ENCODE measurements at places on chromosomes 6 and 20.

- DNase-seq = peak; percentile 48
Measured at GRCh38 chr6:157982102-157982562, 469 bp downstream of the SYNJ2 start.

DNA sequence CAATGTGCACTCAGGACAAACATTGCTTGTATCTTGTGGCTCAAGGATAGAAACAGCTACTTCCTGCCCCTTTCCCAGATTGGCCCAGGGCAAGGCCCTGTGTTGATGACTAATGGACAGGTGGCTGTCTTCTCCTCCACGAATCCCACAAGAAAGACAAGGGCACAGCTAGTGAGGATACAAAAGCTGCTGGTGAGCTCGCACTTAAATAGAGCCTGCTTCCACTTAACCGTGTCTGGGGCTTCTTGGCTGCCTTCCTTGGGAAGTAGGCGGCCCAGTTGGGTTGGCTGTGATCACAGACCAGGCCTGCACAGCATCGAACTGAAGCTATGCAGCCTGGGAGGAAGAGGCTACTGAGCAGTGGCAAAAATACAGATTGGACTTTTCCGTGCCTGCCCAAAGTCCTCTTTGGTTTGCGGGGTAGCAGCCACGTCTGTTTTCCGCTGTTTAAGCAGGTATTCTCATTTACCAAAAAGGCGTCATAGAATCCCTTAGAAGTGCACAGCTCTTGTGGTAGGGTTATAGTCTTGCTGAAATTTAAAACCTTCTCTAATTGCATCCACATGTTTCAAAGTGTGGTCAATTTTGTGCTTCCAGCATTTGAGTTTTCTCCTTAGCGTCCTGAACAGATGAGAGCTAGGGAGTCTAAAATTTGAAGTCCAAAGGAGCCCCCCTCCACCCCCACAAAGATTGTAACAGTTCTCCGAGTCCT lies 23.0 kb upstream of the NAA20 start:
- DNase-seq = no peak

GRCh38 chr6:42259841-42260395 lies 42.3 kb upstream of the MRPS10 start:
- DNase-seq = no peak

- DNase-seq = peak; percentile 48
Measured at GRCh38 chr6:144008120-144008811, at the start of gene PLAGL1. Gene PLAGL1 (minus strand): TSS chr6:144008259. CDS start chr6:143948136, 60,123 bp downstream.

GRCh38 chr20:45266977-45267376 lies 12.6 kb upstream of the SLPI start:
- no peak for DNase-seq

DNA sequence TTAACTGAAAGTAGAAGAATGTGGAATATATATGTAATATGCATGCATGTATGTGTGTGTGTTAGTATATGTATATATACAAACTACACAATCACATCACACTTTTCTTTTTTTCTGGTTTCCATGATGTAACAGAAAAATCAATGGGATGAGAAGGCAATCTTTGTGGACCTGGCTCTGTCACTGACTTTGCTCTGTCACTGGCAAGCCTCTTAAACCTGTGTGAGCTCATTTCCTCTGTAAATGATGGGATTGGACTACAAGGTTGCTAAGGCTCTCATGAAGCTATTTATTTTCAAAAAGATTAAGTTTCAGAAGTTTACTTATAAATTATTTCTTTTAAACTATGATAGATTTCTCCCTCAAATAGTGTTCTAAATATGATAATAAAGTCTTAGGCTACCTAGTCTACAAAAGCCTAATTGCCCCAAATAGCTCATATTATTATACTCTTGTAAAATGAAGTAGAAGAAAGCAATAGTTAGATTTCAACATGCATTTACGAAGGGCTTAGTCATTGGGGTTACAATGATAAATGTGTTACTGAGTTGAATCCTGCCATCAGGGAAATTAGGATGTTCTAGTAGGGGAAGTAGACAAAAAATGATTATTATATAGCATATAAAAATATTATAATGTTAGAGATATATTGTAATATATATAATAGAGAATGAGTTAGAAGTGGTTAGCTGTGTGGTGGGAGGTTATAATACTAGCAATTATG lies 129.3 kb downstream of the AFG1L start:
- DNase-seq = no peak

GRCh38 chr20:32962053-32962452 lies 42.2 kb downstream of the SUN5 start:
- DNase-seq = no peak

DNA sequence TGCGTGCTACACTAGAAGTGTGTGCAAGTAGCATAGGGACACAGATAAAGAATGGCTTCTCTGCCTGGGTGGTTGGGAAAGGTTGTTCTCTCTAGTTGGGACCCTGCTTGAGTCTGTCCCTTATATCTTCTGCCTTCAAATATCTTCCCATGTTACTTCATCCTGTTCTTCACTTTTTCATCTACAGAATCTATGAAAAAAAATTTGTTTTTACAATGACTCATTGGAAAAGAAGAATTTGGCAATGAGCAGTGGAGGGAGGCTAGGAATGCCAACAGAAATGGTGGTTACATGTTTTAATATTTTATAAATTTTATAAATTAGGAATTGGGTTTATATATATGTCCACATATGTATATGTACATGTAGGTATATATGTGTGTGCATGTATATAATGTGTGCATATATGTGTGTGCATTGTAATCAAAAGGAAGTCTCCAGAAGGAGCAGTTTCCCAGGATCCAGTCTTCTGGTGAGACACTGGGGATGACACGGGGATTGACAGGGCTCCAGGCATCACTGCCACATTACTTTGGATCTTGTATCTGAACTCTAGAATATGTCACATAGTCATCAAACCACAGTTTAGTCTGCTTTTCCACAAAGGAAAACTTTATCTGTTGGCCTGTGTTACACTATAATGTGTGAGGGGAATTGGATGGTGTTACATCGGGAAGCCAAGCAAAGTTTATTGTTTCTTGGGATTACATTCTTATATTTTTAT lies 75.3 kb upstream of the RIPOR2 start:
- no peak for DNase-seq

DNA sequence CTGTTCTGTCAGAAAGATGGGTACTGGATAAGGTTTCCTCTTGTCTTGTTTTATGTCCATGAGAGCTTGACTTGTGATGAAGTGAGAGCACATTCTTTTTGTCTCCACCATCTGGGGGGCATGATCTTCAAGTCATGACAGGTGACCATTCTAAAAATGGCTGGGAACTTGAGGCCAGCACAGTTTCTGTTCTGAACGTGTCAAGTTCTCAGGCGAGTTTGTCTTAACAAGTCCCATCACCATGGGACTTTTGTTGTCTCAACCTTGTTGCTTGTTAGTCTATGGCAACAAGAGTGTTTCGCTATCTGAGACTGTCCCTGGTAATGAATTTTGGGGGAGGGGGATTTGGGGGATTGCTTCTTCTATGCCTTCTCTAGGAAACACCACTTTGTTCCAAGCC lies 25.6 kb upstream of the ENPP4 start:
- DNase-seq = no peak

GRCh38 chr20:47349365-47350180 lies 6.9 kb downstream of the ZMYND8 start:
- no peak for DNase-seq

GRCh38 chr6:40397287-40398033 lies 189.7 kb downstream of the LRFN2 start:
- DNase-seq = no peak

DNA sequence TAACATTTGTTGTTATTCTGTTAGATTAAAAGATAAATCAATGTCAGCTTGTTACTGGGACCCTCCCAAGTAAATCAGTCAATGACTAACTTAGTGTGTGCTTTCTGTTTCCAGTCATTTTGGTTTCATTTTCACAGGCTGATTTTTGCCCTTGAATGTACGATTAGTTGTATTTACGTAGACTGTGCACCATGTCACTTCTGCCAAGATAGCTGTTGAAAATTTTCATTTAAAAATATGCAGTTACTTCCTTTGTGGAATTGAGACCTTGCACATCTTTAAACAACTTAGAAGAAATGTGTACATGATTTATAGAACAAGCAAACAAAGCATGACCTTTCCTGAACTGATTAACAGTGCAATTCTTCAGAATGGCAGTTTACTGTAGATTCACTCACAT lies 944.8 kb upstream of the CITED2 start:
- no peak for DNase-seq

DNA sequence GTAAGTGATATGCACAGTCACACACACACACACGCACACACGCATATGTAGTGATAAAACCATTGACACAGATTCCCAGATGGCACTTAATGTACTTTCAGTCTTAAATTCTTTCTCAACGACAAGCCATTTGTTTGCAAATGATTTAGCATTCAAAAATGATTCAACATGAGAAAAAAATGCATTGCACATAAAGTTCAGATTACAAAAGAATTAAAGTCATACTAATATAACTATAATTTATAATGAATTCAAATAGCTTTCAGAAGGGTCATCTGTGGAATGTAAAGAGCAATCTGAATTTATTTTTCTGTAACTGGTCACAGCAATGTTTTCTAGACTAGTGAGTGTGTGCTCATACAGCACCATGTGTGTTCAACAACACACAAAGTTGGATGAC lies 521.6 kb upstream of the ZNF337 start:
- no peak for DNase-seq

- DNase-seq = no peak
Measured at GRCh38 chr6:158596861-158597260, 37.0 kb downstream of the TMEM181 start.

GRCh38 chr6:63571361-63572043 lies 778 bp upstream of the LOC128125822 start:
- DNase-seq = peak; percentile 43

DNA sequence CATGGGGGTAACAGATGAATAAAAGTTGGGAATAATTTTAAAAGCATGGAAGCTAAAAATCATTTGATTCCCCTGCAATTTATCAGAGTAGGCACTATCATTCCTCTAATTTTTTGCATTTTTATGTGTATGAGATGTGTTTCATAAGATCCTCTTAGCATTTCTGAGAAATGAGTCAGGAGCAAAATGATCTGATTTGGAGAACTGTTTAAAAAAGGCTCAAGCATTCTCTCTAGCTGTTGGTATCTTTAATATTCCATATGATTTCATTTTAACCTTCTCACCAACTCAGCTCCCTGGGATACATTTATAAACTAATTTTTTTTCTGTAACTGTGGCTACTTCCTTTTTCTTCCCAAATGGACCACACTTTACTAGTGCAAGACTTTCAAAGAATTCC lies 60.9 kb downstream of the MCHR2 start:
- no peak for DNase-seq

DNA sequence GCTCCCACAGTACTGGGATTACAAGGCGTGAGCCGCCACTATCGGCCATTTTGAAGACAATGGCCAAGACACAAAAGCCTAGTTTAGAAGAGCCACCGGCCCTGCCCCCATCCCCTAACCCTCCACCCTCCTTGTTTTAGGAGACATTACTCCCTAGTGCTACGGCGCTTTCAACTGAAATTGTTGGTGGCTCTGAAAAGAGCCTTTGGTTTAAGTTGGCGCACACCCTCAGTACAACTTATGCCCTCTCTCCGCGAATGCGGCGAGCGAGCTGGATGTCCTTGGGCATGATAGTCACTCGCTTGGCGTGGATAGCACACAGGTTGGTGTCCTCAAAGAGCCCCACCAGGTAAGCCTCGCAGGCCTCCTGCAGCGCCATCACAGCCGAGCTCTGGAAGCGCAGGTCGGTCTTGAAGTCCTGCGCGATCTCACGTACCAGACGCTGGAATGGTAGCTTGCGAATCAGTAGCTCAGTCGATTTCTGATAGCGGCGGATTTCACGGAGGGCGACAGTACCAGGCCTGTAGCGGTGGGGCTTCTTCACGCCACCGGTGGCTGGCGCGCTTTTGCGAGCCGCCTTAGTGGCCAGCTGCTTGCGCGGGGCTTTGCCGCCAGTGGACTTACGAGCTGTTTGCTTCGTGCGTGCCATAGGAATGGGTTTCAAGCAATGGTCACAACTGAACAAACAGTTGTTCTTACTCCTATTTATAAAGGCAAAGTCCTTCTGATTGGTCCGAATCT lies 114.9 kb upstream of the BTN3A2 start:
- peak; percentile 75 for DNase-seq

DNA sequence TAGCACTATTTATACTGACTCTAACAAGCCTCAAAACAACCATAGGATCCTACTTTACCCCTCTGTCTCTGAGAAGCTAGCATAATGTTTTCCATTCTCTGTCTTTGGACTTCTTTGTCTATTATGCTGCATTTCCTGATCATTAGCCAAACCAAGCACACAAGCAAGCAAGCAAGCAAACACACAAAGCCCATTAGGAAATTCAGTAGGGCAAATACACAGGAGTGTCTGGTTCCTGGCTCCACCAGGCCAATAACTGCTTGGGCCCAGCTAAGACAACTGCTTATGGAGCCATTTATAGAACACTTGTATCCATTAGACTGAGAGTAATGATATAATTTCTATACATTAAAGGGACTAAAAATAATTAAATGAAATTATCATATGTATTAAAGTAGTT lies 952.9 kb upstream of the EPHA7 start:
- DNase-seq = no peak

GRCh38 chr6:155882527-155883333 lies 427.1 kb upstream of the NOX3 start:
- DNase-seq = no peak

DNA sequence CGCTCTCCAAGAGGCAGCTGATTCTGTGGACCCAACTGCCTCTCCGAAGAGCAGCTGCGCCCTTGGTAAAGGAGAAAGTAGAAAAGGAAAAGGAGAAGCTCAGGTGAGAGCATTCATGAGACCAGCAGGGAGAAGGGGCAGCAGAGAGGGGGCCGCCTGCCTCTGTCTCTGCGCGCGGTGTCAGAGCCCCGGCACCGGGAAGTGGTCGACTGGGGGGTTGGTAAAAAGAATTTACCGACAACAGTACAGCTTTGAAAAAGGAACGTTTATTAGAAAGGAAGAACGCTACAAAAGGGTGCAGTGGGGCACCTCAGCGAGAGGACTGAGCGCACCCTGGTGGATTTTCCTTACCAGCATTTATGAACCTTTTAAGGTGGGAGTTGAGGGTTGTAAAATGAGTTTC lies 61.9 kb downstream of the GPR6 start:
- DNase-seq = peak; percentile 45

DNA sequence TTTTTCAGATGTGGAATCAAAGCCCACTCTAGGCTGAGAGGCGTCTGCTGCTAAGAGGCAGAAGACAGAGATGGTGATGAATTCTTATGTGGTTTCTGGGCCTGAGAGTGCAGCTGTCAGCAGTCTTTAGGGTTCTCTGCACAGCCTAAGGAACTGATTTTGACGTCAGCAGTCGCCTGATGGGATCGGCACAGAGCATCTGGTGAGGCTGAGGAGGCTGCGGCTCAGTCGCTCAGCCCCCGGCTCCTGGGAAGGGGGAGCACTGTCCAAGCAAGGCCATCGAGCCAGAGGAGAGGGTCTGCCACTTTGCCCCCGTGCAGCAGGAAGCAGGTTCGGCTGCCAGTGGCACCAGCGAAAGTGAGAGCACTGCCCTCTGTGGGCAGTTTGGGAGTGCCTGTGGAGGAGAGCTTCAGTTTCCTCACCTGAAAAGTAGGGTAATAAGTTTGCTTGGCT lies 92.5 kb downstream of the TCP11 start:
- DNase-seq = peak; percentile 17

DNA sequence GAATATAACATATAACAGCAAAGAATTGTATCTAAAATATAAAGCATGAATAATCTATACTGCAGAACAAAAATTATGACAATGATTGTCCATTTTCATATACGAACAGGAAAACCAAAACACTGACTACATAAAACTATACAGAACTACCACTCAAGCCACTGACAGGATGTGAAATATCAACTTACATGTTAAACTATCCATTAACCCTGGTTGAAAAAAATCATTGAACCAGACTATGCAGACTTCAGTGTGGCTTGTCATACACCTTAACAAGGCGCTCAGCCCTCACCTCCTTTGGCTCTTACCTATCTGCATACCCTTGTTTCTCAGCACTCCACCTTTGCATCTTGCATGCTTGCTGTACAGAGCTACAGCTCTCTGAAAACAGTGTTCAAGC lies 34.9 kb downstream of the ASCC3 start:
- no peak for DNase-seq
